Neural crest cell (in vitro differentiated cells): ENCODE measurements at places on chromosomes 2 and 18. TPM values are rescaled to one million over a fixed set of nuclear protein-coding genes. Genes with fewer than 3 reads are reported as not detected.

GRCh38 chr2:109387221-109387735 is 226.5 kb downstream of the SEPTIN10 start:
- H3K4me3 ChIP-seq: no peak overlapping the region
- no peak overlapping the region for H3K27ac ChIP-seq
- H3K27me3 ChIP-seq: peaks cover 58% of the 10 kb centered on the region
- DNase-seq: no peak
- H3K36me3 ChIP-seq: no peaks in the 10 kb centered on the region
- peaks cover 42% of the 10 kb centered on the region for H3K4me1 ChIP-seq

DNA sequence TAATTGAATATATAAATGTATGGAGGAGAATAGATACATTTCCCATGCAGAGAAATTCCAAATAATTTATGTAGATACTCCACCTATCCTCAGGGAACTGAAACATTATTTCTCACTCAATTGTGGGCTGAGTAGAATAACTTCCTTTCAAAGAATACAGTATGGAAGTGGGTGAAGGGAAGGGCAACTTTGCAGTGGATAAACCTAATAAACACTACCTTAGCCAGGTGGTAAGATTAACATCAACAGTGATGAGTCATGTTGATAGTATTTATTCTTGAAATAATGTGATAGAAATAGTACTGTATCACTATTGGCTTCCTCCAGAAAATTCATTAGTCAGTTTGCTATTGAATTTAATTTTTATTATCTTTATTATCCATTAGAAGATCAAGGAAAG is 716.4 kb upstream of the CHAC2 start:
- H3K27ac ChIP-seq: no peak overlapping the region
- no peaks in the 10 kb centered on the region for H3K4me1 ChIP-seq
- H3K4me3 ChIP-seq: no peak overlapping the region
- DNase-seq: no peak

DNA sequence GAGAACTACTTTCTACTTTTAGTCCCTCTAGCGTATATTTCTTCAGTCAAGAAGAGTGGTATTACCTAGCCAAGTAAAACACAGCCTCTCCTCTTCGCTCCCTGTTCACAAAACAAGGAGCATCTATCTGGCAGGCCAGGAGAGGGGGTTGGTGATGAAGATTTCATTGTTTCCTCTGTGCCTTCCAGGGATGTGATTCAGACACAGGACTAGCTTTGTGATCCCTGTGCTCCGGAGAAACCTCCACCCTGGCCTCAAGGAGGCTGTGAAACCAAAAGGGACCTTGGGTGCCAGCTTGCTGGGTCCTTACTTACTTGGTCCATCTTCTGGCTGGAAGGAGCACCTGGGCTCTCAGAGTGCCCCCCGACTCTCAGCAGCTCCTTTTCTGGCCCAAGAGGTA is 5.7 kb downstream of the RHOB start:
- no peaks in the 10 kb centered on the region for H3K27me3 ChIP-seq
- no peak for DNase-seq
- H3K36me3 ChIP-seq: peaks cover 7% of the 10 kb centered on the region
- no peak overlapping the region for H3K27ac ChIP-seq
- peaks cover 56% of the 10 kb centered on the region for H3K4me1 ChIP-seq

GRCh38 chr2:18682681-18683080 is 93.3 kb upstream of the NT5C1B start:
- no peak for DNase-seq
- no peak overlapping the region for H3K4me3 ChIP-seq
- no peak overlapping the region for H3K27ac ChIP-seq

Gene ACVR1C
- total RNA-seq: 0.09 and 0.26 TPM in 2 replicates

DNA sequence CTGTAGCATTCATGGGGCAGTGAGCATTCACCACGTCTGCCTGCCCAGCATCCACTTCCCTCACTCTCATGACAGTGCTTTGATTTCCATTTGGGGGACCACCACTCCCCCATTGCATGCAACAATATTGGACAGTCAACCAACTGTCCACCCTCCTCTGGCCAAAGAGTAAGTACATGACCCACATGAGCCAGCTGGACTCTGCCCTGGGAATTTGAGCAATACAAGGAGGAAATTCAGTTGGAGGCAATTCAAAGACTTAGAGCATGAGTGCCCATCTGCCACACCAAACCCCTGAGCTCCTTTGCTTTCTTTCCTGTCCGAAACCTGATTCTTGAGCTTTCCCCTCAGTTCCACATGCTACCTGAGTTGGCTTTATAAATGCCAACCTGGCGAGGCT is 41.7 kb upstream of the PNO1 start:
- no peaks in the 10 kb centered on the region for H3K4me1 ChIP-seq
- no peak overlapping the region for H3K4me3 ChIP-seq
- peaks cover 2% of the 10 kb centered on the region for H3K27me3 ChIP-seq
- no peak overlapping the region for H3K27ac ChIP-seq
- no peak for DNase-seq

DNA sequence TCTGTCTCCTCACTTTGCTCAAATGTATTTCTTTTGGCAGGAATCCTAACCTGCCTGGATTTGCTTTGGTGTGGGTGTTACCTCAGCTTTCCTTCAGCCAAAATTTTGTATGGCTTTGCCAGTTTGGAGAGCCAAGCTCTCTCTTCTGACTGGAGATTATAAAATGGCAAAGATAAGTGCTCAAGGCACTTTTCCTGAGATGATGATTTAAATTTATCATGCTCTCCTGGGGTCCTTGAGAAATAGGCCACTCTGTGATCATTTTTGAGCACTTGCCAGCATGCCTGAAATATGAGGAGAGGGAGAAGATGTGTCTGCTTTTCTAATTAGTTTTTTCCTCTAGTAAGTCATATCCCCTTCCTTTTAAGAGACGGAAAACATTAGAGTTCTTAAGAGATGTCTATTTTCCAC is 683.0 kb downstream of the SLC4A3 start:
- H3K4me1 ChIP-seq: peaks cover 13% of the 10 kb centered on the region
- DNase-seq: no peak
- H3K4me3 ChIP-seq: no peak overlapping the region
- no peak overlapping the region for H3K27ac ChIP-seq

DNA sequence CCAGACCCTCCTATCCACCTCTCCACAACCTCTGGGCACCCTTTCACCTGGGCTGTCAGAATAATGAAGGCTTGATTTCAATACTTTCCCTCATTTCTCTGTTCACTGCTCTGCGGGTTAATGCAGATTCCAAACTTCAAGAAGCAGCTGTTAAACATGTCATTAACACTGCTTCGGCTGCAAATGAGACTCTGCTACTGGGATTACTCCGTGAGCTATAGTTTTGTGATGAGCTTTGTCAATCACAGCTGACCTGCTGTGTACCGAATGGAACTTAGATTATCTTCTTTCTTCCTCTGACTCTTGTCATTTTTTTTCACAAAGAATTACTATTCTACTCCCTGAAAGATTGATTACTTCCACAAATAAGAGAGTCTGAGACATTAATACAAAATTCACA is 160.5 kb downstream of the TMEM182 start:
- no peak overlapping the region for H3K4me3 ChIP-seq
- no peak for DNase-seq
- peaks cover 15% of the 10 kb centered on the region for H3K4me1 ChIP-seq
- H3K36me3 ChIP-seq: peaks cover 7% of the 10 kb centered on the region

Gene KLF11
- 8.2 and 8.5 TPM in 2 replicates for total RNA-seq

Gene LYPD1
- 15.1 and 17.4 TPM in 2 replicates for total RNA-seq

DNA sequence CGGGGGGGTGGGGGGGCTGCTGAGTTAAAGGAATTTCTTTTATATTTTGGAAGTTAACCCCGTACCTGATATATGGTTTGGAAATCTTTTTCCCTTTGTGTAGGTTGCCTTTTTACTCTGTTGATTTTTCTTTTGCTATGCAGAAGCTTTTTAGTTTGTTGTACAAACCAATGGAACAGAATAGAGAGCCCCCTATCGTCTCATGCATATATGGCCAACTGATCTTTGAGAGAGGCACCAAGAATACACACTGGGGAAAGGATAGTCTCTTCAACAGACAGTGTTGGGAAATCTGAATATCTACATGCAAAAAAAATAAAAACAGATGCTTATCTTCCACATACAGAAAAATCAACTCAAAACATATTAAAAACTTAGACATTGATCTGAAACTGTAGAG is 647.8 kb upstream of the KLHL29 start:
- H3K4me1 ChIP-seq: no peaks in the 10 kb centered on the region
- H3K36me3 ChIP-seq: peaks cover 2% of the 10 kb centered on the region
- DNase-seq: no peak
- H3K27me3 ChIP-seq: no peaks in the 10 kb centered on the region
- no peak overlapping the region for H3K27ac ChIP-seq

DNA sequence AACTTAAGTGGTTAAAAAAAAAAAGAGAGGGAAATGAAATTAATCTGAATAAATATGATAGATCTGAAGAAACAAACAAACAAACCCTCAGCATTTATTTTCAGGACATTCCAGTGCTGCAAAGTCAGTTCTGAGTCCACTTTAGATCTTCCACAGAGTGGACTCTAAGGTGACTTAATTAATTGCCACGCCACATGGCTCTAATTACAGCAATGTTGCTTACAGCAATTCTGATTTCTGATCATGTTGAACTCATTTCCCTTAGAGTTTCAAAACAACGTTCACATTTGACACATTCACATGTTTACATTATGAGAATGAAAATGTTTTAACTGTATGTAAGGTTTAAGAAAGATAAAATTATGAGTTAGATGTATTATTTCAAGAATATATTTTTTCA is 38.6 kb upstream of the RASGRP3 start:
- peaks cover 10% of the 10 kb centered on the region for H3K4me1 ChIP-seq
- no peaks in the 10 kb centered on the region for H3K36me3 ChIP-seq
- no peaks in the 10 kb centered on the region for H3K27me3 ChIP-seq
- DNase-seq: no peak
